ENCODE measurements at places on chromosomes 4 and X. TPM values are rescaled to one million over a fixed set of nuclear protein-coding genes. Genes with fewer than 3 reads are reported as not detected.

Gene WWC2
- total RNA-seq: 30.2 TPM

Gene NR0B1
- not detected for total RNA-seq

Gene CDS1
- total RNA-seq: 0.68 TPM

Gene FRMD7
- not detected for total RNA-seq

Gene WAS
- total RNA-seq: 4.4 TPM

Gene TNMD
- 0.19 TPM for total RNA-seq

Gene POU4F2
- not detected for total RNA-seq

Gene USP51
- 1.2 TPM for total RNA-seq

Gene ARAP2
- total RNA-seq: 2.8 TPM

Gene KLB
- total RNA-seq: 0.30 TPM

Gene PCDH19
- total RNA-seq: 0.65 TPM

Gene ODAM
- total RNA-seq: not detected

Gene DCX
- not detected for total RNA-seq

Gene VGLL1
- not detected for total RNA-seq

Gene PRSS12
- total RNA-seq: not detected

Gene SPARCL1
- total RNA-seq: 500 TPM

Gene NR3C2
- total RNA-seq: 23.6 TPM

Gene TLR7
- 0.68 TPM for total RNA-seq

Data from Right ventricle myocardium inferior (tissue), 1 donor.